Aorta (tissue), 5 donors: ENCODE measurements at places on chromosomes 1 and 21.

GRCh38 chr1:198528364-198528763, 12.1 kb downstream of the ATP6V1G3 start:
- no peak overlapping the region for H3K27ac ChIP-seq
- H3K4me1 ChIP-seq = no peaks in the 10 kb centered on the region
- no peaks in the 10 kb centered on the region for H3K36me3 ChIP-seq

DNA sequence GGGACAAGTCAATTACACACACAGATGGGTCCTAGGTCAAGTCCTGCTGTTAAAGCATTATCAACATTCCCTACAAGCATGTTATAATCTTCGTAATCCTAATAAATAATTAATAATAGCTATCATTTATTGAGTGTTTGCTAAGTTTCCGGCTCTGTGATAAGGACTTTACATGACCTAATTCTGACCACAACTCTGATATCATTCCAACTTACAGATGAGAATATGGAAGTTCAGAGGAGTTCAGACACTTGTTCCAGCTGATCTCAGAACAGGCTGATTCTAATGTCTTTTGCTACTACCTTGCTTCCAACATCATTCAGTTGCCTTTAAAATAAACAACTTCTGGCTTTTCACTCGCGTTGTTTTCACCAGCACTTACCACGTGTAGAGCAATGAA, 770.1 kb upstream of the CXADR start:
- no peak for DNase-seq
- H3K27ac ChIP-seq = no peak overlapping the region
- H3K27me3 ChIP-seq = no peaks in the 10 kb centered on the region
- no peaks in the 10 kb centered on the region for H3K4me1 ChIP-seq
- H3K4me3 ChIP-seq = no peak overlapping the region

DNA sequence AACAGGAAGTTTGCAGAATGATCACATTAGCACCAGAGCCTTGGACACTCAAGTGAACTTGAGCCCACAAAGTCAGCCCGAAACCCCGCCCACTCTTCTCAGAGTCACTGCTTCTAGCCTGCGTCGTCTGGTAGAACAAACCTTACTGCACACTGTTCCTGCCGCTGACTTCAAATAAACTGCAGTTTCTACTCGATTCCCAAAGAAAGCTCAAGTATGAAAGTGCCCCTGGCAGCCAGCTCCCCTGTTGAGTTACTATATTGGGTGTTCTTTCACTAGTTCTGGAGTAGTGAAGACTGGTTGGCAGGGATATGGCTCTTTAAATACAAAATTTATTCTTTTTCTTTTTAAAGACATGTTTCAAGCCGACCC, 164.7 kb downstream of the GALNT2 start:
- peak overlapping the region; percentile 2 for H3K4me3 ChIP-seq
- no peaks in the 10 kb centered on the region for H3K27me3 ChIP-seq
- peak; percentile 89 for DNase-seq
- no peaks in the 10 kb centered on the region for H3K36me3 ChIP-seq

GRCh38 chr1:63428815-63429214, 61.4 kb downstream of the ALG6 start:
- H3K27me3 ChIP-seq = no peaks in the 10 kb centered on the region
- no peak overlapping the region for H3K27ac ChIP-seq

GRCh38 chr1:26278303-26278702, 1.6 kb upstream of the SH3BGRL3 start:
- no peak overlapping the region for H3K4me3 ChIP-seq
- peak; percentile 92 for DNase-seq
- H3K27ac ChIP-seq = peak overlapping the region; percentile 13
- H3K4me1 ChIP-seq = no peaks in the 10 kb centered on the region
- no peaks in the 10 kb centered on the region for H3K27me3 ChIP-seq

DNA sequence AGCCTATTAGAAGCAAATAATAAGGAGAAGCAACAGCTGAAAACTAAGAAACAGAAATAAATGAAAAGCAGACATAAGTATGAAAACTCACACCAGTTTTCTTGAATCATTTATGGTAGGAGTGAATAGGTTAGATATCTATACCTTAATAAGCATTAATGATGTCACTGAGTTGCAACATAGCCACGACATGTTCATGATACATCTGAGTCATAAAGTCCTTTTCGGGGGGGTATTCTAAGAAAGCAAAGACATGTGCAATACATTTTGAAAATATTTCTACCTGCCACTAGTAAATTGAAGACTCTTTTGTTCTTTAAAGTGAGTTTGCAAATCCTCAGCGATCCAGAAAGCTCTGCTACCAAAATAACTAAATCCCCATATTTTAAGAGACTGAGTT, 7.2 kb downstream of the CD34 start:
- no peaks in the 10 kb centered on the region for H3K4me1 ChIP-seq
- no peak for DNase-seq
- no peak overlapping the region for H3K4me3 ChIP-seq

- H3K4me1 ChIP-seq = no peaks in the 10 kb centered on the region
- no peaks in the 10 kb centered on the region for H3K36me3 ChIP-seq
Observed at GRCh38 chr1:14082331-14082730, 382.3 kb downstream of the PRDM2 start.

DNA sequence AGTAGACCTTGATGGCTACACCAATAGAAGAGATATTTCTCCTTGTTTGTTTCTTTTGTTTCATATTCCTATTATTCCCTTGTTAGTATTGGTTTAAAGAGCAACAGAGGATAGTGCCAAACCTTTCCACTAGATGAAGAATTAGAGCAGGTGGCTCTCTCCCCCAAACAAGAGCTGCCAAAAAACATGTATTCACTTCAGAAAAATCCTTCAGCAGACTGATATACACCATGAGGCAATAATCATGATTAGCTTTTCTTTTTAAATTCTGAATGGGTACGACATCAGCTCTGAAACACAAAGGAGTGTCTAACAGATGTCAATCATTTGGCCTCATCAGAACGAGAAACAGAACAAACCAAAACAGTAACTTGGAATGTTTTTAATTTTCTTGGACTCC, 67.3 kb upstream of the MAP10 start:
- H3K36me3 ChIP-seq = no peaks in the 10 kb centered on the region
- H3K27me3 ChIP-seq = no peaks in the 10 kb centered on the region
- H3K4me1 ChIP-seq = no peaks in the 10 kb centered on the region
- no peak for DNase-seq

GRCh38 chr21:43827015-43827611, 37.7 kb downstream of the RRP1 start:
- no peak overlapping the region for H3K4me3 ChIP-seq
- H3K4me1 ChIP-seq = no peaks in the 10 kb centered on the region
- H3K36me3 ChIP-seq = no peaks in the 10 kb centered on the region
- no peak overlapping the region for H3K27ac ChIP-seq
- no peaks in the 10 kb centered on the region for H3K27me3 ChIP-seq
- DNase-seq = no peak

- no peaks in the 10 kb centered on the region for H3K4me1 ChIP-seq
- H3K36me3 ChIP-seq = no peaks in the 10 kb centered on the region
- no peaks in the 10 kb centered on the region for H3K27me3 ChIP-seq
- no peak for DNase-seq
Observed at GRCh38 chr1:5598824-5599395, 393.3 kb downstream of the NPHP4 start.

- H3K27me3 ChIP-seq = no peaks in the 10 kb centered on the region
- H3K36me3 ChIP-seq = peaks cover 2% of the 10 kb centered on the region
- H3K27ac ChIP-seq = peak overlapping the region; percentile 98
Observed at GRCh38 chr1:115062542-115063004, 26.7 kb downstream of the TSPAN2 start.

DNA sequence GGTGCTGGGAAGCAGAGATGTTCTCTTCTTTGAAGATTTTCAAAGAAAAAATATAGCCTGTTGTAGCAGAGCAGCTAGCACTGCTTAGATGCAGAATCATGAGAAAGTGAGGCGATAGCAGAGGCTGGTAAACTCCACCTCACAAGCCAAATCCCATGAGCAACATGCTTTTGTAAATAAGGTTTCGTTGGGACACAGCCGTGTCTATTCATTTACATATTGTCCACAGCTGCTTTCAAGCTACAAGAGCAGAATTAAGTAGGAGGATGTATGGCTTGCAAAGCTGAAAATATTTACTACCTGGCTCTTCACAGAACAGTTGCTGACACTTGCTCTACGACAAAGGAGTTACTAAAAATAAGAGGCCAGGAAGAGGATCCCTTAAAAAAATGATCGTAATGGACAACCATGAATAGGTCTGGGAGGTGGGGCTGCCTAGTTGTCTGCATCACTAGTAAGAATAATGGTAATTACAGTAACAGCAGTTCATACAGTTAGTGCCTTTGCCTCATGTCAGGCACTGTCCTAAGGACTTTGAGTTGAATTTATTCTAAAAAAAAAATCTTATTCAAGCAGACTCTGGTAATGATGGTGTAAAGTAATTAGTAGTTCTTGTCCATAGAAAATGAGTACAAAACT, 622.0 kb downstream of the KIF26B start:
- no peak for DNase-seq
- H3K4me3 ChIP-seq = no peak overlapping the region
- no peaks in the 10 kb centered on the region for H3K4me1 ChIP-seq
- H3K36me3 ChIP-seq = no peaks in the 10 kb centered on the region

GRCh38 chr1:92509619-92510018, 22.9 kb upstream of the GFI1 start:
- H3K27me3 ChIP-seq = no peaks in the 10 kb centered on the region
- H3K4me1 ChIP-seq = no peaks in the 10 kb centered on the region
- no peak overlapping the region for H3K27ac ChIP-seq
- DNase-seq = no peak
- H3K4me3 ChIP-seq = no peak overlapping the region
